Tibial nerve (tissue), 4 donors: ENCODE measurements at places on chromosomes 16 and 17. TPM values are rescaled to one million over a fixed set of nuclear protein-coding genes. Genes with fewer than 3 reads are reported as not detected.

Gene ZP2
- not detected for total RNA-seq

Gene C17orf50
- not detected for total RNA-seq

Gene CCR7
- total RNA-seq, result not detected

Gene KRTAP4-5
- total RNA-seq, result not detected

Gene TEKT5
- total RNA-seq, result not detected

Gene RUSF1
- total RNA-seq, result 118 TPM

Gene GJC1
- total RNA-seq, result 9.6 TPM

Gene DHRS7C
- total RNA-seq, result not detected

Gene KRT40
- total RNA-seq, result not detected

Gene HOXB5
- total RNA-seq, result 1.6 TPM

Gene KRTAP3-1
- total RNA-seq, result not detected

Gene ACSM2A
- not detected for total RNA-seq

Gene CBFB
- 46.7 TPM for total RNA-seq

DNA sequence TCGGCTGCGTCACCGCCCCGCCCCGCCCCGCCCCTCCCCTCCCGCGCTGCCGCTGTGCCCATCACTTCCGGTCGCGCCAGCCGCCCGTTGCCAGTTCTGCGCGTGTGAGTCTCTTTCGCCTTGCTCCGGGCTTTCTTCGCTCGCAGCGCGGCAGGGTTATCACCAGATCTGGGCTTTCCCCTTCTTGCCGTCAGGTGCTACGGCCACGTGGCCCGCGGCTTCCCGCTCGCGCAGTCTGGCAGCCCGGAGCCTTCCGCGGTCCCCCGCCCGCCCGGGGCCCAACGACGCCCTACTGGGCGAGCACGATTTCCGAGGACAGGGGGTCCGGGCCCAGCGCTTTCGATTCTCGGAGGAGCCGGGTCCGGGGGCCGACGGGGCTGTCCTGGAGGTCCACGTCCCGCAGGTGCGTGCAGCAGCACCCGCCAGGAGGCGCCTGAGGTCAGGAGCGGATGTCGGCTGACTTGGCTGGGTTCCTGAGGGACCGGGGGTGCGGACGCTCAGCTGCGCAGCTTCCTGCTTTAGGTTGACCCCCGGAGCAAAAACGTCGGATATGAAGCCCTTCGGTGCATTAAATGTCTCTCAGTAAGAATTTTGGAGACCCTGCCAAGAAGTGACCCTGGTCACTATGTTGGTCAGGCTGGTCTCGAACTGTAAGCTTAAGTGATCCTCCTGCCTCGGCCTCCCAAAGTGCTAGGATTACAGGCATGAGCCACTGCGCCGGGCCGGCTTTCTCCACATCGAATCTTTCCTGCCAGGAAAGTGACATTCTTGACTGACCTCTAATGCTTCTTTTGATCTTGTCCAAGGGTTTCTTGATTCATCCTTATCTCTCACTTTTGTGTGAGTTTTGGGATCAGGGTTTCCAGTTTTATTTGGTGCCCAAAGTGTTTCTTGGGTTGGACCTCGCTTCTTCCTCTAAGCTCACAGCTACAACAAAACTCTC is at the start of gene METTL23:
TSS of gene METTL23 (plus strand) at position 64 of the 943 bp plus-strand sequence. CDS start 2,872 bp downstream, outside the sequence.
- no peaks in the 10 kb centered on the region for H3K27me3 ChIP-seq
- peaks cover 4% of the 10 kb centered on the region for H3K36me3 ChIP-seq
- peak within 1 kb of the TSS; percentile 99 for H3K27ac ChIP-seq
- peak; percentile 82 for DNase-seq

- no peaks in the 10 kb centered on the region for H3K4me1 ChIP-seq
- no peak overlapping the region for H3K27ac ChIP-seq
- DNase-seq, result no peak
- no peaks in the 10 kb centered on the region for H3K36me3 ChIP-seq
- no peak overlapping the region for H3K4me3 ChIP-seq
These were observed 370.2 kb upstream of the MAF start for GRCh38 chr16:79970551-79971236.

DNA sequence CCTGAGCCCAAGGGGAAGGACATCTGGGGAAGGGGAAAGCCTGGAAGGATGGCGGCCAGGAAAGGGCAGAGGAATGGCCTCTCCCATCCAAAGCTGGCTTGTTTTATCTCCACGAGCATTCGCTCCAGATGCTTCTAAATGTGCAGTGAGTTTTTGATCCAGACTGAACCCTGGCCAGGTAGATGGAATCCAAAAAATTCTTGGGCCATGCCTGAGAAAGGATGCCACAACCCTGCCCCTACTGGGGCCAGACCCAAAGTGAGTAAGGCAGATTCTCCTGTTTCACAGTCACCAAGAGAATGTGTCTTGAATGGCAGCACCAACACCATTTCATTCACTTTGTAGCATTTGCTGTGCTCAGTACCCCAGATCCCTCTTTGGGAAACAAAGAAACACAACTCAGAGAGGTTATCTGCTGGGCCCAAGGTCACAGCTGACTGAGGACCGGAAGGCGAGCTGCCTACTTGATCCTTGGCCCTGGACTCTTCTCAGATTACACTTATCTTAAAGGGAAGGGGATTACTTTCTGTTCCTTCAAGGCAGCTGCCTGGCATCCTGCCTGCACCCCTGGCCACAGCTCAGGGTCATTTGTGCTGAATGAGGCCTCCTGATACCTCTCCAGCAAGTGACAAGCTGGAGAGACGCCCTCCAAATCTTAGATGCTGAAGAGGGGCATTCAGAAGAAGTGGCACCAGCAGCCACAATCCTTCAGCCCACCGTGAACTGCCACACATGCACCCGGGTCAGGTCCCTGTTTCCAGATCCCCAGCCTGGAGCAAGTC is 3.6 kb downstream of the LRRC75A start:
- H3K27ac ChIP-seq, result peak overlapping the region; percentile 84
- H3K4me1 ChIP-seq, result peaks cover 16% of the 10 kb centered on the region
- no peak for DNase-seq

DNA sequence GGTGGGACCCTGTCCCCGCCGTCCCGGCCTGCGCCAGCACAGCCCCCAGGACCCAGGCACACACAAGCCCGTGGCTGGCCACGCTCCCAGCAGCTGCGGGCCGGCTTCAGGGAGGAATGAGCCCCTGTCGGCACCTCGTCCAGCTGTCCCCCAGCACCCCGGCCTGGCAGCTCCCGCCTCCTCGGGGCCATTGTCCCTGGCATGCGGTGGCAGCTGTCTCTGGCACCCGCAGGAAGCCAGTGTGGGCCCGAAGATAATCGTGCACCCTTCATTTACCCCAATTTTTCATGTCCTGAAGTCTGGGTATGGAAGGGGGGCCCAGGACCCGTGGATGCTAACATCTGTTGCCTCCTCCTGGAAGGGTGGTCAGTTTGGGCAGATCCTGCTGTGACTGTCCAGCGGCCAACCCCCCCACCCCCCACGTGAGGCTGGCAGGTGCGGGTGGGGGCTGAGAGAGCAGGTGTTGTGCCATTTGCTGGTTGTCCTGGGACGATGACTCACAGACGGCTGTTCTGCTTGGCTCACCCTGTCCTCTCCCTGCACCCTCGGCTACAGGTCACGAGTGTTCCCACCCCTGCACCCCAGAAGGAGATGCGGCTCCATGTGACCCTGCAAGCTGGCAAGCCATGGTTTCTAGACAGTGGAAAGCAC is 4.0 kb upstream of the LMF1 start:
- no peak overlapping the region for H3K4me3 ChIP-seq
- H3K27ac ChIP-seq, result peak overlapping the region; percentile 47
- H3K27me3 ChIP-seq, result no peaks in the 10 kb centered on the region
- peaks cover 21% of the 10 kb centered on the region for H3K4me1 ChIP-seq
- DNase-seq, result no peak

DNA sequence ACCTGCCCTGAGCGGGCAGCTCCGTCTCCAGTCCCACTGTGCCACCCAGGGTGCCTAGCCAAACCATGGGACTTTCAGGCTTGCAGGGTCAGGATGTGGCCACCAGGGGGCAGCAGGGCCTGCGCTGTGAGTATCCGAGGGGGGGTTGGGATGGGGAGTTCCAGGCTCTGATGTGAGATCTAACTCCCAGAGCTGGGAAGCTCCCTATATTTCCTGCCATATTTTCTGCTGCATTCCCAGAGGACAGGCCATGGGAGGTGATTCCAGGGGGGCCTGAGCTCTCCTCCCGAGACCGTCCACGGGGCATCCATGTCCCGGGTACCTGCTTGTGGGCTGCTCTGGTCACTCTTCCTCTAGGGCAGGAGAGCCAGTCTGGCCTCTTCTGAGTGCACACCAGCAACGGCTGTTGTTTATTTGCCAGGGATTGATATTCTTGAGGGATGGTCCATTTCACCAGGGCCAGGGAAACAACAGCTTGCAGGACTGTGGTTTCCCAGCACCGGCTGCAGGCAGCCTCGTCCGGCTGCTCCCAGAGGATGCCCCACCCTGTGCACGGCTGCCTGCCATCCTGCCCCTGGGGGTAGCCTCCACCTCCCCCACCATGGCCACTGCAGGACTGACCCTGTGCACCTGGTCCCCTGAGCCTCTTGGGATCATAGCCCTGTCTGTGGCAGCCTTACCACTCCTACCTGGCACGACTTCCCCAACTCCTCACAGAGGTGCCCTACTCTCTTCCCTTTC is 1.2 kb downstream of the GPR142 start:
- no peak overlapping the region for H3K4me3 ChIP-seq
- DNase-seq, result peak; percentile 75
- no peak overlapping the region for H3K27ac ChIP-seq
- peaks cover 7% of the 10 kb centered on the region for H3K27me3 ChIP-seq
- H3K36me3 ChIP-seq, result no peaks in the 10 kb centered on the region

GRCh38 chr17:55737976-55738501 is 12.8 kb upstream of the PCTP start:
- no peak for DNase-seq
- peaks cover 10% of the 10 kb centered on the region for H3K4me1 ChIP-seq
- no peak overlapping the region for H3K4me3 ChIP-seq
- no peak overlapping the region for H3K27ac ChIP-seq
- no peaks in the 10 kb centered on the region for H3K36me3 ChIP-seq
- H3K27me3 ChIP-seq, result no peaks in the 10 kb centered on the region

GRCh38 chr17:39628655-39629493 is 2.1 kb downstream of the PPP1R1B start:
- DNase-seq, result no peak
- H3K27me3 ChIP-seq, result peaks cover 59% of the 10 kb centered on the region
- no peaks in the 10 kb centered on the region for H3K36me3 ChIP-seq
- H3K27ac ChIP-seq, result no peak overlapping the region
- no peak overlapping the region for H3K4me3 ChIP-seq

DNA sequence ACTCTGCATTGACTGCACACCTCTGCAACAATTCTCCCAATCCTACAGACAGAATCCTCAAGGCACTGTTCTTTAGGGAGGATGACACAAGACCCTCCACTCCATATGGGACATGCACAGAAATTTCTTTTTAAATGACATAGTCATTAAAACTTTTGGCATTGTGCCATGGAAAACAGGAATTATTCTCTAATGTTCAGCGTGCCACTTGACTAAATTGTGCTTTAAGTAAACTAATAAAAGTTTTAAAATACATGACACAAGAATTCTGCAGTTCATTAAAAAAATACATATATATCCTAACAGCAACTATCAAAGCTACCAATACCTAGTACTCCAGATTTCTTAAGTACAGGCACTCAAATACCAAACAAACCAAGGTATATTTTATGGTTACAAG is 16.0 kb downstream of the CEP112 start:
- H3K27me3 ChIP-seq, result no peaks in the 10 kb centered on the region
- no peaks in the 10 kb centered on the region for H3K36me3 ChIP-seq
- no peak overlapping the region for H3K27ac ChIP-seq
- no peak overlapping the region for H3K4me3 ChIP-seq

DNA sequence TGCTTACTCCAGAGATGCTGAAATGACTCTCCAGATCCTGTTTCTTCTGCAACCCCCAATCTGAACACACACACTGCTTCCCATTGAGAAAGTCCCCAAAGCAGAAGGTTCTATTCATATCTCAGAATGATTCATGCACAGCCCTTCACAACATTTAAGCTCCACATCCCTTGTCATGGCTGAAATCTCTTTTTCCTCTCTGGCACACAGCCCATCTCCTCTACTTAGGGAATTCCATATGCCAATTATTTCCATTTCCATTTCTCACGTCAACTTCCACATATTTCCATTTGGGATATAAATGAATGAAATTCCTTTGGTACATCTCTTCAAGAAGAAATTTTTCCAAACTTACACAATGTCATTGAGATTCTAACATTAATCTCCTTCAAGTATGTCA is 119.6 kb downstream of the CDH11 start:
- H3K4me3 ChIP-seq, result no peak overlapping the region
- no peak overlapping the region for H3K27ac ChIP-seq
- peaks cover 7% of the 10 kb centered on the region for H3K4me1 ChIP-seq

GRCh38 chr16:81647527-81647926 is 131.6 kb upstream of the PLCG2 start:
- no peak overlapping the region for H3K27ac ChIP-seq
- no peak overlapping the region for H3K4me3 ChIP-seq
- peaks cover 37% of the 10 kb centered on the region for H3K4me1 ChIP-seq

- H3K27ac ChIP-seq, result no peak overlapping the region
- H3K4me3 ChIP-seq, result no peak overlapping the region
- no peaks in the 10 kb centered on the region for H3K27me3 ChIP-seq
- no peak for DNase-seq
These were observed 4.0 kb downstream of the FBXO39 start for GRCh38 chr17:6780001-6780400.

GRCh38 chr16:73232555-73233328 is 184.8 kb upstream of the ZFHX3 start:
- no peak overlapping the region for H3K27ac ChIP-seq
- no peak for DNase-seq
- H3K4me1 ChIP-seq, result no peaks in the 10 kb centered on the region
- no peaks in the 10 kb centered on the region for H3K36me3 ChIP-seq

- DNase-seq, result no peak
- peaks cover 48% of the 10 kb centered on the region for H3K4me1 ChIP-seq
- no peak overlapping the region for H3K4me3 ChIP-seq
- H3K36me3 ChIP-seq, result peaks cover 36% of the 10 kb centered on the region
- H3K27ac ChIP-seq, result no peak overlapping the region
These were observed 3.9 kb downstream of the NAGS start for GRCh38 chr17:44008205-44008909.

DNA sequence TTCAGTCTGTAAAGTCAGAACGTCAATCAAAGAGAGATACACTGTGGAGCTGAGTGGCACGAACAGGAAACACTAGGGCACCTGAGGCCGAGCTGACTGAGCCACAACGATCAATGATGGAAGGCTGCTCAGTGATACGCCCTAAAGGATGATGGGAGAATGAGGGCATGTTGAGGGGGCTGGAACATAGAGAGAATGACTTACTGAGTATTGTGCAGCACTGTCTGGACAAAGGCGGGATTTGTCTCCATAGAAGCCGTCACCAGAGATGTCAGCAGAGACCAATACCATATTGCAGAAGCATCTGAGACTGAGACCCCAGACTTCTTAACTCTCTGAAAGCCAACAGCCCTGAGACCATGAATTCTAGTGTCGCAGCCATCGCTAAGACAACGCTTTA is 33.4 kb downstream of the ZZEF1 start:
- H3K4me3 ChIP-seq, result no peak overlapping the region
- no peaks in the 10 kb centered on the region for H3K4me1 ChIP-seq
- peaks cover 3% of the 10 kb centered on the region for H3K36me3 ChIP-seq

DNA sequence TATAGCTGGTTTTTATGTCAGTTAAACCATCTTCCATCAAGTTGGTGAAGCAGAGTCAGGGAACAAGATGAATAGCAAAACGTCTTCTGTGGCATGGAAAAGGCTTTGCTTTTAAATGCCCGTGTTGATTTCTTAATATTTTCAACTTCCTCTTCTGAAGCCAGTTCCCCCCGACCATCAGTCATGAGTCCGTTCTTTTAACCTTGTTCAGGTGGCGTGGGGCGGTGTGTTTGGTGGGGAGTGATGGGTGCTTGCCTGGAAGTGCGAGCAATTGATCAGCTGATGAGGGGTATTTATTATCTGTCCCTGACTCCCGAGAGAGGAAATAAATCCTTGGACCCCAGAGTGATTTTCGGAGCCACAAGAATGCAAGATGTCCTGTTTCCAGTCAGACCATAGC is 147.1 kb downstream of the WWOX start:
- peaks cover 5% of the 10 kb centered on the region for H3K4me1 ChIP-seq
- H3K27me3 ChIP-seq, result no peaks in the 10 kb centered on the region
- H3K36me3 ChIP-seq, result no peaks in the 10 kb centered on the region
- no peak for DNase-seq
- no peak overlapping the region for H3K27ac ChIP-seq
